ENCODE measurements at places on chromosomes 7 and 10.

DNA sequence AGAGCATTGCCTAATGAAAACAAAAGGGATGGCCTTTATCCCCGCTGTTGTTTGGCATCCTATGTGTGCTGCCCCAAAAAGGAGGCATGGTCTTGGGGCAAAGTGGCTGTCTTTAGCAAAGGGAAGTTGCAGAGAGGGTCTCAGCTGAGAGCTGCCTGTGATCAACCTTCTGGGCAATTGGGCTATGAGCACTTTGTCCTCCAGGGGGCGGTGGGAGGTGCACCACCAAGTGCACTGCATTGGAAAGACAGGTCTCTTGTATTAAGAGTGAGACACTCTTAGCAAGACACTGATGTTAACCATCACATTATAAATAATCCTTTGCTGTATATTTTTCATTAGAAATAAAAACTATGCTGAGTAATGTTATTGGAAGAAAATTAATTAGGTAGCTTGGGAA is 314.8 kb downstream of the POM121L12 start:
- no peak for DNase-seq

DNA sequence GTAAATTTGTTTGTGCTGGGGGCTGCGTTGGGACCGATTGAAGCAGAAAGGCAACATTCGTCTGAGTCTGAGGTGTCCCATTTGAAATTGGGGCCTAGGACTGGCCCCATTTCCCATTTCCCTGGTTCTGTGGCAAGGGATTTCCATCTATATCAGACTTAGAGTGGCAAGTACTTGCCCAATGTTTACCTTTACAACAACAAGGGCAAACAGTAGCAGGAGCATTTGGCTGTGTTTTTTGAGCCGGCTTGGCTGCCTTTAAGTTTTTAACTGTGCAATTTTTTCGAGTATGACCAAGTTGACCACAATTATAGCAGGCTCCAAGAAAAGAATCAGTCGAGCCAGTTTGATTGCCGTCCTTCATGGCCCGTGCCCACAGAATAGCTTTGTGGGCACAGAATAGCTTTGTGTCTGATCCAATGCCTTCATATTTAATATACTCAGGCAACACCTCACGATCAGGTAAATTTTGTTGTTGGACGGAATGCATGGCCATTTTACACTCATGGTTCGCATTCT is 4.7 kb upstream of the CYP17A1 start:
- DNase-seq, result no peak

DNA sequence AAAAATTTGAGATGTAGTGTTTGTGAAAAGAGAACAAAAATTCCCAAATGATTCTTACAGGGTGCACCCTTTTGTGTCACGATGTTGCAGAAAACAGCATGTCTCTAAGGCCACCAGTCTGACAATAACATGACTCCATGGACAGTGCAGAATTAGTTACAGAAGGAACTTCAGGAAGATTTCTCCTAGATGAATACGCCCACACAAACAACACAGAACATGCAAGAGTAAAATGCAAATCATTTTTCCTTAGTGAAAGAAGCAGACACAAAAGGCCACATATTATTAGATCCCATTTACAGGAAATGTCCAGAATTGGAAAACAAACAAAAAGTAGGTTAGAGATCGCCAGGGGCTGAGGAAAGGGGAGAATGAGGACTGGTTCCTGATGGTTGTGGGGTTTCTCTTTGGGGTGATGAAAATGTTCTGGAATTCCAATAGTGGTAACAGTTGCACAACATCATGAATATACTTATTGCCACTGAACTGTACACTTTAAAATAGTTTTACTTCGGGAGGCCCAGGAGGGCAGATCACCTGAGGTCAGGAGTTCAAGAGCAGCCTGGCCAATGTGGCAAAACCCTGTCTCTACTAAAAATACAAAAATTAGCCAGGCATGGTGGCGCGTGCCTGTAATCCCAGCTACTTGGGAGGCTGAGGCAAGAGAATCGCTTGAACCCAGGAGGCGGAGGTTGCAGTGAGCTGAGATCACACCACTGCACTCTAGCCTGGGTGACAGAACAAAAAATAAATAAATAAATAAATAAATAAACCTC is 10.2 kb downstream of the ZC3HAV1 start:
- DNase-seq, result no peak

DNA sequence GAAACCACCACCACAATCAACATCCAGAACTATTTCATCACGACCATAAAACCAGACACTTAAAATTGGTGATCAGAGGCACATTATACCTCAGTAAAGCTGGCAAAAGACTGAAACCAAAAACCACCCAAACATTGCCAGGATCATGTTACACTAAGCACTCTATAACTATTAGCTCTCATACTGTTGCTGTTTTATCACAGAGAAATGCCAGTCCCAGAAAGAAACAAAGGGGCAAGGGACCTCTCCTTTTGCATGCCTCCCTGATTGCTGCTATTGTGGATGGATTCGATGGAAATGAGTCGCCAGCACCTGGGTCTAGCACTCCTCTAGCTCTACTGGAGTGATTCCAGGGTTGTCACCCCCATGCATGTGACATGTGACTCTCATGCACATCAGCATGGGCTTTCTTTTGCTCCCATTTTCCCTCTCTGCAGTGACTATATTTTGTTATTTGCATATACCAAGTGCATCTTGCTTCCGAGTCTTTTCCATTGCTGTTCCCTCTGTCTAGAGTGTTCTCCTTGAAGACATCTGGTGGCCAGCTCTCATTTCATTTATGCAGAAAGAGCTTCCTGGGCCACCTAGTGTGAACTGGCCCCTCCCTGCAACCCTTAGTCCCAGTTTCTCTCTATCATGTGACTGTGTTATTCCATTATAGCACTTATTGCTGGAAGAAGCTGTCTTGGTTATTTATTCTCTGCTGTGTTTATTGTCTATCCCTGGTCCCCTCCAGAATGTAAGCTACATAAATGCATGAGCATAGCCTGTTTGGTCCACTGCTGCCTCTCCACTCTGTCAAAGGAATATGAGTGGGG is 300.6 kb downstream of the PLXNA4 start:
- DNase-seq, result no peak

DNA sequence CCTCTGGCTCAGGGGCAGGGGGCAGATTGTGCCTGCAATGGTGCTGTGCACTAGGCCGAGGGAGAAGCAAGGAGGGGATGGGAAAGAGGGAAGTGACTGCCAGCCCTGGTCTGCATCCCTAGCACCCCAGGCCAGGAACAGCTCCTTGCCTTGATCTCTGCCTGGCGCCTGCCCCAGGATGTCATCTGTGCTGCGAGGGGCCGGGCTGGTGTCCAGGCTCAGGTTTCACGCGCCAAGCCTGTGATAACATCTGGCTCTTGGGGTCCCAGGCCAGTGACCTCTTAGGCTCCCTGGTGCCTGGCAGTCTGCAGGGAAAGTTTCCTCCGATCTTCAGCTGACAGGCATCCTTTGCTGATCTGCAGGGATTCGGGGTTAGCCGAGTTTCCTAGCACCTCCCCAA is 193.5 kb upstream of the GPR26 start:
- no peak for DNase-seq

- DNase-seq, result no peak
Measured at GRCh38 chr10:32318476-32318896, 28.5 kb downstream of the EPC1 start.

- no peak for DNase-seq
Measured at GRCh38 chr7:93315896-93316295, 83.7 kb downstream of the VPS50 start.

GRCh38 chr10:33880291-33880690 is 545.8 kb upstream of the NRP1 start:
- DNase-seq, result no peak

DNA sequence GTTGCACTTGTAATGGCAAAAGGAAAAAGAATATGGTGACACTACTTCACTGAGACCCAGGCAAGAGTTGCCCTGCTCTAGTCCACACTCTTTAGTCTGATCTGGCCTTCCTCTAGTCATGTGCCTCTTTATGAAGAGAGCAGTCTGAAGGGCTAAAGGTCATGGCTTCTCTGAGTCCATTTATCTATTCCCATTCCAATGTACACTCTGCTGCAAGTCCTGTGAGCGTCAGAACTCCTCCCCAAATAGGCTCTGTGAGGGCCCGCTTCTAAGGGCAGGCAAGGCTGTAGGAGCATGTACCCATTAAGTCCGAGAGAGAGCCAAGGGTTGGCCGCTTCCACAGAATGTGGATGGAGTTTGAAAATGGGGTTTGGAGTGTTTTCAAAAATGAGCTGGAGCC is 209.3 kb downstream of the AHR start:
- DNase-seq, result no peak

GRCh38 chr7:75756991-75757676 is 14.9 kb downstream of the CCL26 start:
- DNase-seq, result no peak

- no peak for DNase-seq
Measured at GRCh38 chr7:114630201-114630990, 215.8 kb downstream of the FOXP2 start.

GRCh38 chr7:130363026-130363847 is 17.1 kb upstream of the CPA1 start:
- DNase-seq, result no peak

DNA sequence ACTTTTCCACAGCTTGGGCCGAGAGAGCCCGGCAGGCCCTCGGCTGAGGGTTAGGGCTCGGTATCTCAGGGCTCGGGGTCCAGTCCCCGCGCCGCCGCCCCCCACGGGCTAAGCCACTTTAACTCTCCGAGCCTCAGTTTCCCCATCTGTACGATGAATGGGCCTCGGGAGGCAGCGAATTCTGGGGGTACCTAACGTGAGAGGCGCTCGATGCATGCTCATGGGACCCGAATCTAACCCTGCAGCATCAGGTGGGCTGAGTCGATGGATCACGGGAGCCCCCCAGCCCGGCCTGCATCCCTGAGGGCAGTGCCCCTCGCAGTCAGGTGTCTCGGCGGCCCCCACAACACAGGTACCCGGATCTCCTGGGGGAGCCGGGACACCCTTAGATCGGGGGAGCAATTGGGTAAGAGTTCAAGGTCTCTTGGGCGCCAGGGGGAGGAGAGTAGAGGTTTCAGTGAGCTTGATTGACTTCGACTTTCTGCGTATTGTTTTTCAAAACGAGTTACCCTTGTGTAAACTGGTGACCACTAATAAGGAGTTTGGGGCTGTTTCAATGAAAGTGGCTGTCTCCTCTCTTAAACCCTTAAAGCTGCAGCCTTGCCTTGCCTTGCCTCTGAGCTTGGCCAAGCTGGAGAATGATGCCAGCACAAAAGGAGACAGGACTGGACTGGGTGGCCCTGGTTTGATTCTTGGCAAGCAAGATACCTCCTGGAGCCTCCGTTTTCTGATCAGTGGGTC is 631 bp downstream of the POR start:
- peak; percentile 40 for DNase-seq

- DNase-seq, result no peak
Measured at GRCh38 chr7:17646253-17646956, 293.9 kb downstream of the SNX13 start.

- peak; percentile 21 for DNase-seq
Measured at GRCh38 chr7:28389504-28390395, 22.6 kb upstream of the CREB5 start.

DNA sequence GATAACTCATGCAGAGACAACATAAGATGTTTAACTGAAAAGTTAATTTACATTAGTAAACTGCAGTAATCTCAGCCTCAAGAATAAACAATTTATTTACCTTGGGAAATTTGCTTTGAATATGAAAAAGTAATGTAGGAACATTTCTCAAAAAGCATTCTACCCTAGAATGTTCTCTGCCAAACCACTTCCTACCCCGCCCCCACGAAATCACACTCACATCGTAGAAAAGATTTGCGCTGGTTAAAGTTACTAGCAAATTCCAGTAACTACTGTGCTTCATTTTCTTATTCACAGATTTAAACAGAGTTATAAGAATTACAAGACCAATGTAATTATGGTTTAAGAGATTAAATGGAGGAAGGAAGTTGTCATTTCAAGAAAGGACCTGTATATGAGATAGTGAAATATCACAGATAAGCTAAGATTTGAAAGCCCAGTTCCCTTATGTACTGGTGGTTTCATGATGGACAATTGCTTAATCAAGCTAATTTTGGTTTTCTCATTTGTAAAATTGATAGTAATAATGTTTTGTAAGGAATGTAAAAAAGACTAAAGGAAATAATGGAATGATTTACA is 175.4 kb downstream of the GNAI1 start:
- DNase-seq, result peak; percentile 36

DNA sequence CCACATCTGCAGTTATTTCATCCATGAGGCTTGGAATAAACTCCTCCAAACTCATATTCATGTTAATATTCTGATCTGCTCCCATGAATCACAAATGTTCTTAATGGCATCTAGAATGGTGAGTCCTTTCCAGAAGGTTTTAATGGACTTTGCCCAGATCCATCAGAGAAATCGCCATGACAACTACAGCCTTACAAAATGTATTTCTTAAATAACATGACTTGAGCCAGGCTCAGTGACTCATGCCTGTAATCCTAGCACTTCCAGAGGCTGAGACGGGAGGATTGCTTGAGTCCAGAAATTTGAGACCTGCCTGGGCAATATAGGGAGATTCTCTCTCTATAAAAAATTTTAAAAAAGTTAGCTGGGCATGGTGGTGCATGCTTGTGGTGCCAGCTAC is 102.1 kb upstream of the TMEM168 start:
- no peak for DNase-seq

DNA sequence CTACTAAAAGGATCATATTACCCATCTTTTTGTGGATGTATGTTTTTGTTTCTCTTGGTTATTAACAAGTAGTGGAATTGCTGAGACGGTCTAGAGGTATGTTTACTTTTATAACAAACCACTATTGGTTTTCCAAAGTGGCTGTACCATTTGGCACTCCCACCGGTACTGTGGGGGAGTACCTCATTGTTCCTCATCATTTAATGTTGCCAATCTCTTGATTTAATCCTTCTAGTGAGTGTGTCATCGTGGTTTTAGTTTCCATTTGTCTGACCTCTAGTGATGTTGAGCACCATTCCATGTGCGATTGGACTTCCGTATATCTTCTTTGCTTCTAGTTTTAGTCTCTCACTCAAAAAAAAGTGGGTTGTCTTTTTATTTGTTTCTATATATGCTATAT is 50.4 kb downstream of the RBM33 start:
- DNase-seq, result no peak

- DNase-seq, result no peak
Measured at GRCh38 chr10:7649673-7650300, 17.0 kb downstream of the ITIH5 start.

- DNase-seq, result no peak
Measured at GRCh38 chr7:120941856-120942255, 8.7 kb upstream of the ING3 start.

- DNase-seq, result peak; percentile 17
Measured at GRCh38 chr10:11874568-11875493, 51.7 kb downstream of the PROSER2 start.

- DNase-seq, result no peak
Measured at GRCh38 chr7:113657603-113658002, 261.2 kb downstream of the PPP1R3A start.

GRCh38 chr7:68238204-68238805 is 1241.7 kb downstream of the TYW1 start:
- DNase-seq, result no peak

GRCh38 chr7:1855725-1856160 is 185.7 kb downstream of the ELFN1 start:
- no peak for DNase-seq

- no peak for DNase-seq
Measured at GRCh38 chr7:3168869-3169268, 125.2 kb upstream of the CARD11 start.

All from naive thymus-derived CD4-positive, alpha-beta T cell (primary cell).